ENCODE measurements at places on chromosomes 4 and X. TPM values are rescaled to one million over a fixed set of nuclear protein-coding genes. Genes with fewer than 3 reads are reported as not detected.

The F11 gene
- 0.48 TPM for total RNA-seq

The GAGE13 gene
- not detected for total RNA-seq

The ADGRA3 gene
- 22.5 TPM for total RNA-seq

The PHOX2B gene
- not detected for total RNA-seq

The NOX1 gene
- total RNA-seq = not detected

The TLR2 gene
- 49.9 TPM for total RNA-seq

The CLNK gene
- total RNA-seq = 0.26 TPM

The TRIM60 gene
- not detected for total RNA-seq

The TEX11 gene
- not detected for total RNA-seq

The LRAT gene
- not detected for total RNA-seq

The KCNE5 gene
- 0.39 TPM for total RNA-seq

The IL13RA2 gene
- total RNA-seq = 13.8 TPM

DNA sequence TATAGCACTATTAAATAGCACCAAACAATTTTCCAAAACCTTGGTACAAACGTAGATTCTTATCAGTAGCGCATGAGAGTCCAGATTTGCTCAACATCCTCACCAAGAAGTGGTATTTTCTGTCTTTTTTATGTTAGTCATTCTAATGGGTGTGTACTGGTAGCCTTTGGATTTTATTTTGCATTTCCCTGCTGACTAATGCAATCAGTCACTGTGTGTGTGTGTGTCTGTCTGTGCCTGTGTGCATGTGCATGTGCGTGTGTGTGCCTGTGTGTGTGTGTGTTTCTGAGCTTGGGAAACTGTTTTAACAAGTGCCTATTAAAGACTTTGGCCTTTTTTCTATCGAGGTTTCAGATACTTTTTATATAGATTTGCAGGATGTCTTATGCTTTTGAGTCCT lies 82.2 kb upstream of the MAGEA10 start:
- H3K27ac ChIP-seq = no peak overlapping the region
- no peaks in the 10 kb centered on the region for H3K4me1 ChIP-seq
- DNase-seq = no peak
- no peaks in the 10 kb centered on the region for H3K27me3 ChIP-seq

DNA sequence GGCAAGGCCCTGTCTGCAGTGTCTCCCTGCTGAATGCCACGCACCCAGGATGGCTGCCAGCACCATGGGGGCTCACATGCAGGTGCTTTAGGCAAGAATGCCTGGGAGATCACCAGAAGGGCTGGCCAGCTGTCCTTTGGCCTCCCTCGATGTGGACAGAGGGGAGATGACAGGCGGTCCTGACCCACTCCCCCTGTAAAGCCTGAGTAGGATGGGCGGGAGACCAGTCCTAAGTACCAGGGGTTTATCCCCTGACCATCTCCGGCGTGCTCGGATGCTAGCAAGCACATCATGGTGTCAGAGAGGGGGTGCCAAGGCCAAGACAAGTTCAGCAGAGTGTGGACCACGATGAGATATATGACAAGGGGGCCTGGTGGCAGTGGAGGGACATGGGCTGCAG lies 5.3 kb downstream of the PDZD4 start:
- no peaks in the 10 kb centered on the region for H3K36me3 ChIP-seq
- H3K4me3 ChIP-seq = no peak overlapping the region
- no peaks in the 10 kb centered on the region for H3K27me3 ChIP-seq
- no peak for DNase-seq

- no peak for DNase-seq
- no peaks in the 10 kb centered on the region for H3K36me3 ChIP-seq
- H3K27ac ChIP-seq = no peak overlapping the region
- no peaks in the 10 kb centered on the region for H3K4me1 ChIP-seq
- no peaks in the 10 kb centered on the region for H3K27me3 ChIP-seq
Observed at GRCh38 chr4:68396756-68397155, 46.9 kb upstream of the YTHDC1 start.

GRCh38 chr4:55001538-55001937 lies 123.9 kb downstream of the KDR start:
- H3K4me1 ChIP-seq = no peaks in the 10 kb centered on the region
- no peaks in the 10 kb centered on the region for H3K36me3 ChIP-seq
- no peak overlapping the region for H3K4me3 ChIP-seq
- no peak for DNase-seq
- no peak overlapping the region for H3K27ac ChIP-seq

GRCh38 chr4:52358883-52359321 lies 300.2 kb downstream of the USP46 start:
- no peak for DNase-seq
- H3K27ac ChIP-seq = no peak overlapping the region
- H3K27me3 ChIP-seq = no peaks in the 10 kb centered on the region
- H3K36me3 ChIP-seq = no peaks in the 10 kb centered on the region
- no peak overlapping the region for H3K4me3 ChIP-seq
- no peaks in the 10 kb centered on the region for H3K4me1 ChIP-seq

GRCh38 chrX:112008724-112009123 lies 73.9 kb downstream of the TRPC5 start:
- DNase-seq = no peak
- H3K36me3 ChIP-seq = no peaks in the 10 kb centered on the region
- H3K4me3 ChIP-seq = no peak overlapping the region
- no peaks in the 10 kb centered on the region for H3K27me3 ChIP-seq

DNA sequence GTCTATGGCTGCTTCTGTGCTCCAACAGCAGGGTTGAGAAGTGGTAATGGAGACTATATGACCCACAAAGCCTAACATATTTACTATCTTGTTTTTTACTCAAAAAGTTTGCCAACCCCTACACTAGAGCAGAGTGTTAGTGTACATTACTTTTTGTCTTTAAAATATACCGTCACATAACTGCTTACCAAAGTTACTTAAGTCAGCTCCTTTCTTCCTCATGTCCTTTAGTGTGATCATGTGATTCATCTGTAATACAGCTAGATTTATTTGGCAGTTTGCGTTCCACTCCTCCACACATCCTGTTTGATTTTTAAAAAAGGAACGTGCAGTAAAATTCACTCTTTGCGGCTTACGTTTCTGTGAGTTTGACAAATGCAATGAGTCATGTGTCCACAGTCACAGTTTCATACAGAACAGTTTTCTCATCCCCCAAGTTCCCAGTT lies 162.4 kb upstream of the GPRIN3 start:
- H3K27me3 ChIP-seq = no peaks in the 10 kb centered on the region

- H3K4me1 ChIP-seq = no peaks in the 10 kb centered on the region
- no peak for DNase-seq
- peaks cover 1% of the 10 kb centered on the region for H3K36me3 ChIP-seq
- H3K27ac ChIP-seq = no peak overlapping the region
Observed at GRCh38 chr4:16187455-16187854, 38.8 kb downstream of the TAPT1 start.

DNA sequence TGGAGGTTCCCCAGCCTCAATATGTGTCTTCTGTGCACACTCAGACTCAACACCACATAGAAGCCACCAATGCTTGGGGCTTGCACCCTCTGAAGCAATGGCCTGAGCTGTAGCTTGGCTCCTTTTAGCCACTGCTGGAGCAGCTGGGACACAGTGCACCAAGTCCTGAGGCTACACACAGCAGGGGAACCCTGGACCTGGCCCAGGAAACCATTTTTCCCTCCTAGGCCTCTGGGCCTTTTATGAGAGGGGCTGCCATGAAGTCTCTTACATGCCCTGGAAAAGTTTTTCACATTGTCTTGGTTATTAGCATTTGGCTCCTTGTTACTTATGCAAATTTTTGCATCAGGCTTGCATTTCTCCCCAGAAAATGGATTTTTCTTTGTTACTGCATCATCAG lies 306.2 kb downstream of the CPXCR1 start:
- no peaks in the 10 kb centered on the region for H3K36me3 ChIP-seq
- no peak for DNase-seq
- H3K27ac ChIP-seq = no peak overlapping the region
- no peak overlapping the region for H3K4me3 ChIP-seq
- H3K4me1 ChIP-seq = no peaks in the 10 kb centered on the region

GRCh38 chrX:153934762-153935325 lies at the start of gene NAA10:
NAA10 (minus strand) TSS chrX:153935037; CDS start chrX:153934904, 133 bp downstream.
- no peak within 1 kb of the TSS for H3K27ac ChIP-seq
- H3K27me3 ChIP-seq = no peaks in the 10 kb centered on the region
- H3K36me3 ChIP-seq = no peaks in the 10 kb centered on the region
- H3K4me1 ChIP-seq = no peaks in the 10 kb centered on the region
- H3K4me3 ChIP-seq = peak within 1 kb of the TSS; percentile 49
- DNase-seq = peak; percentile 81

DNA sequence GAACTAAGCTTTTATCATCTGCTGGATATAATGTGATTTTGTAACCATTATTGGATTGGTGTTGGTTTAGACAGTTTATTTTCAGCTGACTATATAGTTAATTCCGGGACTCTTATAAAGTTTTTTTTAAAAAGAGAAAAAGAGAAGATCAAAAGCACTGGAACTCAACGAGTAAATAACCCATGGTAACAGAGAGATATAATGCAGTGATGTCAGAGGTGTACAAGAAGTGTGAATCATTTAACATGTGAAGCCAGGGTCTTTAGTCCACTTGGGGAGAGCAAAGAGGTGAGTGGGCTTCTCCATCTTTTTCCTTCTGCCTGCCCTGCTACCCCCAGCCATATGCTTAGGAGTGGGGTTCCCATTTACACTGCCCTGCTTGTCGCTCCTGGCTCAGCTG lies 3.2 kb downstream of the TMEM165 start:
- H3K27me3 ChIP-seq = no peaks in the 10 kb centered on the region
- no peaks in the 10 kb centered on the region for H3K36me3 ChIP-seq

DNA sequence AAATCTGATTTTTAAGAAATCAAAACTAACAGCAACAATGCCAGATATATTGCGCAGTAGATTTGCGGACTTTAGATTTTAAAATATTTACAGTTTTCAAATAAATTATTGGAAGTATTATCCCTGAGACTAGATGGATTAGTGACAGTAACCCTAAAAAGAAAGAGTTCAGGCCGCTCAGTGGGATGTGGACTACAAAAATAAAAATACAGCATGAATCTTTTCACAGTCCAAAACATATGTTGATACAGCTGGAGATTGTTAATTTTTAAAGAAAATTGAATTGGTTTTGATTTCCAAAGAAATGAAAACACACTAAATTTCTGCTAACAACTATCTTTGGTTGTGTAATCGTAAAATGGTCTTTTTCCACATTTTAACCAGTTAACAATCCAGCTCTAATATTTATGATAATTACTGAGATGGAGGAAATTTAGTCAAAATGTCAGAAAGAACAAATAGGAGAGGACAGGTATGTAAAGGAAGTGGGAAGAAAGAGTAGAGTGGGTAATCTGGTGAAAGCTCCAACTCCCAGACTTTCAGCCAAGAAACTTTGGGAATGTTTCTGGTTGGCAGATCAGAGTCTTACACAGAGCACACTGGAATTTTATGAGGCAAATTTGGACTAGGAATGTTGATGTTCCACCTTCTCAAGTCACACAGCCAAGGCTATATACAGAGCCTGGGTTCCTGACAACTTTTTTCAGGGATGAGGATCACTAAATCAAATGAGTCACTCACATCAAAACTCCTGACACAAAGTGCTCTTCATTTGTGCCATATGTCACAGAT lies 15.1 kb downstream of the C4orf36 start:
- no peak overlapping the region for H3K27ac ChIP-seq
- no peaks in the 10 kb centered on the region for H3K4me1 ChIP-seq
- no peaks in the 10 kb centered on the region for H3K27me3 ChIP-seq

- no peak overlapping the region for H3K27ac ChIP-seq
- no peaks in the 10 kb centered on the region for H3K27me3 ChIP-seq
- H3K4me3 ChIP-seq = no peak overlapping the region
- no peaks in the 10 kb centered on the region for H3K36me3 ChIP-seq
Observed at GRCh38 chr4:11748164-11748872, 319.6 kb upstream of the HS3ST1 start.

- H3K36me3 ChIP-seq = no peaks in the 10 kb centered on the region
- no peak overlapping the region for H3K27ac ChIP-seq
- no peaks in the 10 kb centered on the region for H3K27me3 ChIP-seq
- H3K4me3 ChIP-seq = no peak overlapping the region
Observed at GRCh38 chr4:86117705-86118302, 242.0 kb downstream of the MAPK10 start.

DNA sequence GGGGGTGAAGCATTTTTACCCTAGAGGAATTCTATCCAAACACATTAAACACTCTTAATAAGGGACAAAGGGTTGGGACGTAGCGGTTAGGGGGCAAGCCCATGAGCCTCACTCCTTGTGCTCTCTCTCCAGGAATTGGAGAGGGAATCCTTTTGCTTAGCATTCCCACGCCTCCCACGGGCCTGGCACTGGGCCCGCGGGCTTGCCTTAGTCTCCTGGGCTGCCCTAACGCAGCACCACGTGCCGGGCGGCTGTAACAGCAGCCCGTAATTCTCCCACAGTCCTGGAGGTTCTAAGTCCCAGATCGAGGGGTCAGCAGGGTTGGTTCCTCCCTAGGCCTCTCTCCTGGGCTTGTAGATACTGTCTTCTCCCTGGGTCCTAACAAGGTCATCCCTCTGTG lies 67.5 kb downstream of the TBL1X start:
- no peak overlapping the region for H3K27ac ChIP-seq
- no peaks in the 10 kb centered on the region for H3K27me3 ChIP-seq
- H3K36me3 ChIP-seq = no peaks in the 10 kb centered on the region
- H3K4me3 ChIP-seq = no peak overlapping the region

- H3K4me3 ChIP-seq = no peak overlapping the region
- no peak overlapping the region for H3K27ac ChIP-seq
- no peak for DNase-seq
- H3K27me3 ChIP-seq = no peaks in the 10 kb centered on the region
Observed at GRCh38 chr4:2166253-2166652, 75.7 kb downstream of the HAUS3 start.

DNA sequence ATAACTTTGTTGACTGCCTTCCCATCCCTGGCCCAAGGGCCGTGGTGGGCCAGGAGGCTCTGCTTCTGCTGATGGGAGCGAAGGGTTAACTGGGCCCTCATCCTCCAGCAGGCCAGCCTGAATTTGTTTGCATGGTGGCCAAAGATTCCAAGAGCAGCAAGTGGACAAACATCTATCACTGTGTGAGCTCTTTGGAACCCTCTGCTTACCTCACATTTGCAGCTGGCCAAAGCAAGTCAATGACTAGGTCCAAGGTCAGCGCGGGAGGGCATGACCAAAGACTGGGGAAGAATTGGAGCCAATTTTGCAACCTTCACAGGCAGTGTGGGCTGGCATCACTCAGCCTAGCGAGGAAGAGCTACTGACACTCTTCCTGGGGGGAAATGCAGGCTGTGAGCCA lies 67.8 kb upstream of the ATP6AP2 start:
- no peak for DNase-seq
- no peak overlapping the region for H3K4me3 ChIP-seq
- H3K27me3 ChIP-seq = no peaks in the 10 kb centered on the region

- no peaks in the 10 kb centered on the region for H3K27me3 ChIP-seq
- no peak overlapping the region for H3K4me3 ChIP-seq
- DNase-seq = no peak
- peaks cover 3% of the 10 kb centered on the region for H3K36me3 ChIP-seq
- no peaks in the 10 kb centered on the region for H3K4me1 ChIP-seq
Observed at GRCh38 chr4:146265950-146266490, 51.7 kb downstream of the REELD1 start.

Data from aorta (tissue), 5 donors.